ENCODE measurements at places on chromosomes 7 and 10.

DNA sequence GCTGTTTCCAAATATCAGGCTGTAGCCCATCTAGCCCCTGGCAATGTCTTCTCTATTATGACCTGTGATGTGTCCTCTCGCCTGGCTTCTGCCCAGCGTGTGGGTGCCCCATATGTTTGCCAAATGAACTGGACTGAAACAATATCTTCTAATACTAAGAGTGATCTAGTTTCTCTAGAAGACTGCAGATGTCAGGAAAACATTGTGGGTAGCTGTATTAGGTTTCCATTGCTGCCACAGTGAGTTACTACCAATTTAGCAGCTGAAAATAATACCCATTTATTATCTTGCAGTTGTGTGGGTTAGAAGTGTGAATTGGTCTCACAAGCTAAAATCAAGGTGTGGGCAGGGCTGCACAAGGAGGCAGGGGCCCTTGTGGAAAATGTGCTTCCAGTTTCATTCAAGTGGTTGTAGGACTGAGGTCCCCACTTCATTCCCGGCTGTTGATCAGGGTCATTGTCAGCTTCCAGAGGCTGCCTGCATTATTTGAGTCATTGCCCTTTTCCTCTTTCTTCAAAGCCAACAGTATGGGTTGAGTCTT, 202.8 kb upstream of the BMPER start:
- no peak for DNase-seq

- no peak for DNase-seq
These were observed 291.7 kb upstream of the HABP2 start for GRCh38 chr10:113261161-113261560.

DNA sequence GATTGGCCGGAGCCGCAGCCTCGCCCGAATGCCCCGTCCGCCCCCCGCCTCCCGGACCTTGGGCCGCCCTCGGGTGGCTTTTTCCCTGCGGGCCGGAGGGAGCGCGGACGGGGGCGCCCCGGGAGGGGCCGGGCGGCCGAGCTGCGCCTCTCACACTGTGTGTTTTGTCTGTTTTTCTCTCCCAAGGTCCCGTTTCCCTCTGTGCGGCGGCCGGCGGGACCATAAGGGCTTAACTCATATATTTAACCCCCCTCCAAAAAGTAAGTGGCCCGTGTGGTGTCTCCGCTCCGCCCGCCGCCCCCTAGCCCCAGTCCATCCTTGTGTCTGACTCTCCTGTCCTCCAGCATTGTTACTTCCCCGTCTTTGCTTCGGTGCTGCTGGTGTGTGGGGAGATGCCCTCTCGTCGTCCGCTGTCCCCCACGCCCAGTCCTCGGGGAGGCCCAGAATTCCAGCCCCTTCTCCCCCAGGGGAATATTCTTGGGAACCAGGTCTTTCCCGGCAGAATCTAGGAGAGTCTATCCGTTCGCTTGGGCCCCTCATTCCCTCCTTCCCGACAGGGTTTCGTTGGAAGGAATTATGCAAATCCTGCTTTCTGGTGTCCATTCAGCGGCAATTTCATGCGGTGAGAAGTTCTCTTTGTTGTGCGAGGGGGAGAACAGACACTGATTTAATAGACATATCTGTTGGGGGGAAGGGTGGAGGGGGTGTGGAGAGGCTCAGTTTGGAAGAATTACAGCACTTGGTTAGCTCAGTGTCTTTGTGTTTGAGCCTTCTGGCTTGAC, 1.3 kb downstream of the LCOR start:
- DNase-seq: no peak

DNA sequence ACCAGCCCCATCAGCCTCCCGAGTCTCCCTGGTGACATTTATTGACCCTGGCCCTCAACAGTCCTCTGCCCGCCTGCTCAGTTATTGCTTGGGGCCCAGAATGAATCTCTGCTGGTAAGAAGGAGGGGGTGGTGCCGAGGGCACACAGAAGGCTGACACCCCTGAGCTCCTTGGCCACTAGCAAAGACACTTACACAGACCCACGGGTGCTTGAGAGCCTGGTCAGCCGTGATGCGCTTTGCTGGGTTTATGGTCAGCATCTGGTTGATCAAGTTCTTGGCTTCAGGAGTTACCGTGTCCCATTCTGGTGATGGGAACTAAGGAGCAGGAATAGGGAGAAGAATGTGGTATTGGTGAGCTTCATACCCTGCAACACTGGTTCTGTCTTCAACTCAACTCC, 27.3 kb downstream of the CAMK2G start:
- DNase-seq: no peak

GRCh38 chr7:33062023-33062781, at the start of gene NT5C3A:
TSS of gene NT5C3A (minus strand) at chr7:33062776. CDS start at chr7:33062705, 71 bp downstream.
- DNase-seq: peak; percentile 42

DNA sequence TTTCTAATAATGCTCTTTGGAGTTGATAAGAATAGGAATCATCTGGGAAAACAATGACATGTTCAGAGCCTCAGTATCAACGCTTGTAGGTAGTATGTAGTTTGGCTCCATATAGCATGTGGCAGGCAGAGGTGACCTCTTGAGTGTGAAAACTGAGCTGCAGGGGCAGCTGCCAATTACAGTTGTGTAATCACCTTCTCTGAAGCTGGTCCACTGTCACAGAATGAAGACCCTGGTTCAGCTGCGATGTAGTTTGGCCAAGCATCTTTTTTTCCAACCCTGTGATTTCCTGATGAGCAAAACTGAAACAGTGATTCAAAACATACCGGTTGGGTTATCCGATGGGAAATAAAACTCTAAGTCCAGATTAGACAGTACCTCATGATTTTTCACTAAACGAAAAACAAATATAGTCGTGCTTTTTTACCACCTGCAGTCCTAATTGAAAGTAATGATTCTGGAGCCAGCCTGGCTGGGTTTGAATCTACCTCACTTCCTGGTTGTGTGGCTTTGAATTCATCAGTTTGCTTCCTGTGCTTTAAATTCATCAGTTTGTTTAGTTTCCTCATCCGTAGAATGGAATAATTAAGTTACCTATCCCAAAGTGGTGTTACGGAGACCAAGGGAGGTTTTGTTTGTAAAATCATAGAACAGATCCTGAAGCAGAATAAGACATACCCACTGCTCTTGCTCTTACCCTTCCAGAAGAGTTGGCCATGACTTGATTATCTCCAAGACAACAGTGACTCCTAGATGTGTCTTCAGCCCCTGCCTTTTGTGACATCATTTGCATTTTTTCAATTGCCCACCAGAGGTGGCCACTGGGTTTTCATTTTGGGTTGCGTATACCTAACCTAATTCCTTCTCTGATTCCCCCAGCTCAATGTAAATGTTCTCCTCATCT, 87.4 kb downstream of the CELF2 start:
- DNase-seq: no peak

DNA sequence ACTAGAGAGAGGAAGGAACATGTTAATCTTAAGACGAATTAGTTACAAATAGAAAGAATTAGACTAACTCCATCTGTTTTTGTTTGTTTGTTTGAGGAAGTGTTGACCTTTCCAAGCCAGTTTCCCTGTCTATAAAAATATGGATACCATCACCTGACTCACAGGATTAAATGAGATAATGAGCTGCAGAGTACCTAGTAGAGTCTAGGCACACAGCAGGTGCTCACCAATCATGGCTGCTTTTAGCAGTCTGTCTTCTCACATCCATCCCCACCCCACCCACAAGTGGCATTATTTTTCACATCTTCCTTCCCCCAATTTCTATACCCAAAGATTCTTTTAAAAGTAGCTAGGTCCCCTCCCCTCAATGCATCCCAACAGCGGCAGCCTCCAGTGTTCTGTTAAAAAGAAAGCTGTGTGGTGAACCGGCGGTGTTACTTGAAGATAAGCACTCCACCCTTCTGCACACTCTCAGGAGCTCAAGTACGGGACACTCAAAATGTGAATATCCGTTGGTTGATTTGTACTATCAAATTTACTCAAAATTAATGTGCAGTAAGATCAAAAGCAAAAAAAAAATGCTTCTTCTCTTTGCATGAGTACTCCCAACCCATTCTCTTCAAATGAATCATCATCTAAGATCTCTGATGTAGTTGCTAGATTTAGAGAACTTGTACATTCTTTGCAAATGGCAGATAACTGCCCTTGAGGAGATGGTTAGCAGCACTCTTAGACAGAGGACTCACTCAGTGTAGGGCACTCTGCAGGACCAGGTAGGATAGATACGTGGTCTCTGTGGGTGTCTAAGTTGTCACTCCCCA, 145.4 kb upstream of the ASAH2 start:
- no peak for DNase-seq

DNA sequence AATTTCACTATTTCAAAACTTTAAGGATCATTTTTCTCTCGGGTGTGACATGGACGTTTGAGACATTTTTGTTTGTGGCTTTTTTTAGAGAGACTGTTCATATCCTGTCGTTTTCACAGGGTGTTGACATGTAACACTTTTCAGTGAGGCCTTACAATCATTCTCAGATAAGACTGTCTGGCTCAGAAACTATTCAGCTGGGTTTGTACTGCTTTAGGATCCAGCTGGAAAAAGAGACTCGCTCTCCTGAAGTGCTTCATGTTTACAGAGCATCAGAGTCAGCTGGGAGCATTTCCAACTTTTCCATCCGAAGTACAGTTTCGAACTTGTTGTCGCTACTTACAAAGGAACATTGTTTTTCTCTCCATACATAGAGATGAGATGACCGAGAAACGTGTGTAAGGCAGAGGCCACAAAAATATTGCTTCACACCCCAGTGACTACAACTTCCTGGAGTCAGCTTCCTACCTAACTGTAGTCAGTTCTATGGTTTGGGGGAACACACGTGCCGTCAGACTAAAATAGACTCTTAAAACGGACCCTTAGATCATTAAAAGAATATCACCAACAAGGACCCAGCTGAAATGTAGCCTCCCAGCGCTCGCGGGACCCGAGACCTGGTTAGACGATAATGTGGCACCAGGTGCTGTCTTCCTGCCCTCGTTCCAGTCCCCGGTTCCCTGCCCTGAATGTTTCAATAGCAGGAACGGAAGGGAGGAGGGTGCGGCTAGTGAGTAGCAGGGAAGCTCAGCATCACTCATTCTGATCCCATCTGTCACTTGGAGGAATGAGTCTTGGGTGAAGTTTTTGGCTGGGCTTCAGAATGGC, 78.0 kb downstream of the MKI67 start:
- no peak for DNase-seq

- DNase-seq: no peak
These were observed 98.0 kb downstream of the RALA start for GRCh38 chr7:39721345-39721744.

- no peak for DNase-seq
These were observed 141.5 kb downstream of the LRRN3 start for GRCh38 chr7:111232249-111233084.

- DNase-seq: no peak
These were observed 71.3 kb downstream of the TACC2 start for GRCh38 chr10:122060250-122060649.

GRCh38 chr7:92417913-92418312, 29.4 kb upstream of the GATAD1 start:
- no peak for DNase-seq

GRCh38 chr7:42495256-42495655, 258.2 kb upstream of the GLI3 start:
- no peak for DNase-seq

DNA sequence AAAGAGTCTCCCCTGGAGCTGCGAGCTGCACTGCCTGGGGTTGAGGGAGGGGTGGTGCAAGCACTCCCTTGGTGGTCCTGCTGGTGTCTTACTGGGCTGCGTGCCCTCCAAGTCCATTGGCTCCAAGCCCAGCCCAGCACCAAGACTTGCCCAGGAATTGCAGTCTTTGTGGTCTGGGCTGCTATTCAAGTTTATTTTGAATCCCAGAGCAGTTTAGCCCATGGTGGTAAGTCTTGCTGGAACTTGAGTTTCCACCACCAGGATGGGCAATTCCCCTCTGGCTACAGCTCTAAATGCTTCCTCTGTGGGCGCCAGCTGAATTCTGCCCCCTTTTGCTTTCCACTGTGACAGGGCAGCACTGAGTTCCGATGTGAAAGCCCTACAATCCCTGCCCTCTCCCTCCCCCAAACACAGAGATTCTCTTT, 25.1 kb downstream of the GALNT11 start:
- DNase-seq: no peak

DNA sequence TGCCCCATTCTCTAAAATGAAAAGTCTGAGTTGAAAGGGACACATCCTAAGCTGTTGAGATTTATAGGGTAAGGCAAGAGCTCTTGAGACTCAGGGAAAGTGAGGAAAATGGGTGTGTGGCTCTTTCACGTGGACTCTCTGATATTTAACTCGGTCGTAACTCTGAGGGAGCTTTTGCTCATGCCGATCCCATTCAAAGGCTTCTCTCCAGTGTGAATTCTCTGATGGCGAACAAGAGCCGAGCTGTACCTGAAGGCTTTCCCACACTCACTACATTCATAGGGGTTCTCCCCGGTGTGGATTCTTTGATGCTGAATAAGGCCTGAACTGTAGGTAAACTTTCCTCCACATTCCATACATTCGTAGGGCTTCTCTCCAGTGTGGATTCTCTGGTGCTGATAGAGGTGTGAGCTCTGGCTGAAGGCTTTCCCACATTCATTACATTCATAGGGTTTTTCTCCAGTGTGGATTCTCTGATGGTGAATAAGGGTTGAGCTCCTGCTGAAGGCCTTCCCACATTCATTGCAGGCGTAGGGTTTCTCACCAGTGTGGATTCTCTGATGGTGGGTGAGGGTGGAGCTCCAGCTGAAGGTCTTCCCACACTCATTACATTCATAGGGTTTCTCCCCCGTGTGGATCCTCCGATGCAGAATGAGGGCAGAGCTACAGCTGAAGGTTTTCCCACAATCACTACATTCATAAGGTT, 10.4 kb downstream of the ZNF3 start:
- DNase-seq: no peak

DNA sequence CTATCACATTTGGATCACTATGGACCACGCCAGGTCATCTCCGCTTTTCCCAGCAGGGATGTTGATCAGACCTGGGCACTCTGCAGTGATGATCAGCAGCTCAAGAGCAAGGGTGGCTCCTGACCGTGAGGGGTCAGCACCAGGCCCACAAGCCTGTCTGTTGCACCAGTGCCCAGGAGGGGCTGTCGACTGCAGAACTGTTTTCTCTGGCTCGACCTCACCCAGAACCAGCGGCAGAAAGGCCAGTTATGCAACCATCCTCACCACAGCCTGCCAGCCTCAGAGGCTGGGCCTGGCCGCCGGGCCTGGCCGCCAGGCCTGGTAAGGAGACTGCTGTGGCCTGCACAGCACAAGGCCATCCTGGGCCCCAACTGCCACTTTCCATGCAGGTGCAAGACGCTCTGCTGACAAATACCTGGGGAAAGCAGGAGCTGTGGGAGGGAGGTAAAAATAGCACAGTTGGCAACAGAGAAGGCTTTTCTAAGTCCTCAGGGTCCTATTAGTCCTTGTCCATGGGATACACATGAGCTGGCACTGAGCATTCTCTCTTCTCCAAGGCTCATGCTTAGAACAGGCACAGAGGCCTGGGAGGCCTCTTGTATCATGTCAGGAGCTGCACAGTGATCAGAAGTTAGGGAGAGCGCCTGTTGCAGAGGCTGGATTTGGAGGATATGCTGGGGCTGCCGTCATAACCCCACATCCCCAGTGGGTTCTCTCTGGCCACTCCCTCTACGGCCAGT, 17.5 kb downstream of the KCNMA1 start:
- no peak for DNase-seq
